ENCODE measurements at places on chromosomes 16 and 17. TPM values are rescaled to one million over a fixed set of nuclear protein-coding genes. Genes with fewer than 3 reads are reported as not detected.

The REXO5 gene
- 1.1 TPM for polyA plus RNA-seq

The DOC2A gene
- 2.3 TPM for polyA plus RNA-seq

The SERPINF2 gene
- not detected for polyA plus RNA-seq

The SGCA gene
- polyA plus RNA-seq = not detected

The SYNGR3 gene
- polyA plus RNA-seq = 80.6 TPM

The GCGR gene
- polyA plus RNA-seq = not detected

The TMEM220 gene
- polyA plus RNA-seq = 3.2 TPM

The CTF1 gene
- polyA plus RNA-seq = 0.15 TPM

The ENPP7 gene
- not detected for polyA plus RNA-seq

The CLDN7 gene
- polyA plus RNA-seq = not detected

The PRPSAP2 gene
- polyA plus RNA-seq = 20.1 TPM

The KRT13 gene
- not detected for polyA plus RNA-seq

The CA10 gene
- polyA plus RNA-seq = 21.7 TPM

The KRTAP4-5 gene
- polyA plus RNA-seq = not detected

Measured in Purkinje cell (primary cell).